ENCODE measurements at places on chromosomes 7 and 10.

DNA sequence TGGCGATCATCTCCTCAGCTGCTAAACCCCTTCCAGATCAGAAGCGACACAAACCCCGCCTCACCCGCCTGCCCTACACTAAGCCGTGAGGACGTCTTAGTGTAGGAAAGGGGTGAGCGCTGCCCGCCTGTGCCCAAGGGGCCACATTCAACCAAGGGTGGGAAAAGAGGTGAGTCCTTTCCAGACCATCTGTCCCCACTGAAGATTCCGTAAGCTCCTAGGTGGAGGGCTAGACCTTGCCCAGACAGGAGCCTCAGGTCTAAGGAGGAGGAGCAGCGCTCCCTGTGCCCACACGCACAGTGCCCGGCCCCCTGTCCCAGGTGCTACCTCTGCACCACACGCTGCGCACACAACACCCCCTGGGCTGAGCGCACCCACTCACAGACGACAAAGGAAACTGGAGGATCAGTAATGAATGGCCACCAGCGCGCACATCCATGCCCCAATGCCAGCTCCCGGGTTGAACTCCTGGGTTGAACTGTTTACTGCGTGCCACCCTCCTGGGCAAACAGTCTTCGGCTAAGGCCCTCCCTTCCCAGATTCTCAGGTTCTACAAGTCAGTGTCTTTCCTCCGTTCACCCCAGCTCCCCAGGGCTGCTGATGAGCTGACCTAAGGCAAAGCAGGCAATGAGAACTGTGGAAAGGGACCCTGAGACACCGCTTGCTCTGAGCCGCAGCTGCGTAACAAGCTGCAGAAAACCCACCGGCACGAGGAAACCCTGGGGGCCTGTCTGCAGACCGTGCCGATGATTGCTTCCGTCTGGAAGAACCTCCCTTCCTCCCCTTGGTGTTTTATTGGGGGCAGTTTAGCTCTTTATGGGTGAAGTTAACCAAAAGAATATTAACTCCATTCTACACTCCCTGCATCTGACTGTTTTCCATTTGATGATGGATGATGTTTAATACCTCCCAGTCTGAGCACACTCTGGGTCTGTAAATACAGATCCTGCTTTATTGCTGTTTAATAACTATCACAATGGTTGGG, 185.9 kb downstream of the MAD1L1 start:
- DNase-seq: peak; percentile 33

DNA sequence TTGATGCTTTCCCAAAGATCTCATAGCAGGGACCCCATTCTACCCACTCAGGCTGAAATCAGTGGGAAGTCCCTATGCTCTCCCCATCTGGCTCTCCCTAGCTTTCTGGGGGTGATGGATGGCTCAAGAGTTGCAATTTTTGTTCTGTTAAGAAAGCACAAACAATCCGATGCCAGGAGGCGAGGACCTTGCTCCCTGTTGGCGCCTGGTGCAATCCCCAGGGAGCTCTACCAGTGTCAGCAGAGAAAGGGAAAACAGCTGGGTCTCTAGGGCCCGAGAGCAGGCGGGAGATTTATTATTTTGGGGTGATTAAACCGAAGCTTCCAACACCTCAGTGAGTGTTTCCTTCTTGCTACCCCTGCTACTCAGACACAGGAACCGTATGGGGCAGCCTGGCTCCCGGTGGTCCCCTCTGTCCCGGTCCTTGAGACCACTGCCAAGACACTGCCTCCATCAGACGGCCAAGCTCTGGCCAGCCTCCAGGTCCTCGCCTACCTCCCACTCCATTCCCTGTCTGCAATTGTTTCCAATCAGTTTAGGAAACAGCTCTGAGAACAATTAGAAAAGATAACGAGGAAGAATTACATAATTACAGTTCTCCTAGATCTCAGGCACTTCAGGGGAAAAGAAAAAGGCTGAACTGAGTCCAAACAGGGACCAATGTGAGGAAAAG, 147.9 kb downstream of the PLXNA4 start:
- no peak for DNase-seq

- DNase-seq: no peak
Measured at GRCh38 chr10:124715439-124715838, 28.7 kb downstream of the FAM53B start.

- no peak for DNase-seq
Measured at GRCh38 chr7:105910172-105910571, 33.8 kb upstream of the ATXN7L1 start.

- DNase-seq: no peak
Measured at GRCh38 chr10:15211464-15211979, 43.0 kb upstream of the NMT2 start.

DNA sequence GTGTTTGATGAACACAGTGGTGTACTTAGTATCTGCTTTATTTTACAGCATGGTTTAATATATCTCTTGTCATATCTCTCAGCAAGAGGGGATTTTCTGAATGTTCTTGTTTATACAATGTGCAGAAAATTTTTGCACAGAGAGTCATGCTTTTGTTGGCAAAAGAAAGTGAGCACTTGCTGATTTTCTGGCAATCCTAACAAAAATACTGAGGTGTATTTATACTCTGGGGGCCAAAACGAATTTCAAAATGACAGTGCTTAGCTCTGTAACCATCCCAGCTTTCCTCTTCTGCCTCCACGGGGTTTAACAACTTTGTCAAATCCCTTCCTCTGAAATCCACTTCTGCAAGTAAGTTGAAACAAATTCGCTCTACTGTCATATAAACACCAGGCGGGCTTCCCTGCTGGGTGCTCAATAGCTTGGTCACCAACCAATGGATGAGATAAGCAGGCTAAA, 169.2 kb downstream of the NOC3L start:
- no peak for DNase-seq

DNA sequence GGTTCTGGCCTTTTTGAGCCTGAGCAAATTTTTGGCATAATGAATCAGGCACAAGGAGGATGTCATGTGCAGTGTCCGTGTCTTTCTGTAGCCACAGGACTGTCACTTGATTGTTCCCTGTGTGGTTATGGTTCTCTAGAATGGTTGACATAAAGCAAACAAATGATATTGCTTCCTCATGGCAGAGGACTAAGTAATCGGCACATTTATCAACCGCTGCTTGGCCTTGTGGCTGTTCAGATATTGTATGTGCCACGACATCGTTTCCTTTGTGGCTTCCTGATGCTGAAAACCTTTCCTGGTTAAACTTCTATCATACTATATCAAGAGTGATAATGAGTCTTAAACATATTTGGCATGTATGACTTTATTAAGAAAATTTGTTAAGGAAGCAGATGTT, 598.8 kb downstream of the SUGCT start:
- no peak for DNase-seq

DNA sequence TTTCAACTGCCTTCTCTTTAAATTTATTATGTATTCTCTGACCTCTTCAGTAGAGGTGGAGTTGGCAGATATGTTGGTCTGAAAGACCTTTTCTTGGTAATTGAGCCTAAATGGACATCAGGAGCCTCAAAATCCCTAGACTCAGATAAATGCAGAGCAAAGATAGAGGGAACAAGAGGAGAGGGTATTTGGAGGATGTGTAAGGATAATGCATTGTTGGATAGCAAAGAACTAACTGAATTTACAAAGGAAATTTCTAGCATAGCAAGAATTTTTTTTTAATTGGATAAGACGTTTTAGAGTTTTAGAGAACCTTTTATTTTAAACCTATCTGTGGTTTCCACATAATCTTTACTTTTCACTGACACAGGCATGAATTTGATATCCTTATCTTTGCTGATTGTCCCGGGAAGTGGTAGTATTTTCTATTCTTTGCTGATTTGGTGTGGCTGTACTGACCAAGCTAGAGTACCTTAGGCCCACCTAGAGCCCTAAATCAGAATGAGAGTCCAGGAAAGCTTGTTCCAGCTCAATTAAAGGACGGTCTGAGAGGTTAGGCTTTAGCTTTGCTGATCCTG, 91.3 kb downstream of the NRF1 start:
- DNase-seq: no peak

GRCh38 chr7:3670898-3671297, 369.8 kb downstream of the SDK1 start:
- DNase-seq: no peak

DNA sequence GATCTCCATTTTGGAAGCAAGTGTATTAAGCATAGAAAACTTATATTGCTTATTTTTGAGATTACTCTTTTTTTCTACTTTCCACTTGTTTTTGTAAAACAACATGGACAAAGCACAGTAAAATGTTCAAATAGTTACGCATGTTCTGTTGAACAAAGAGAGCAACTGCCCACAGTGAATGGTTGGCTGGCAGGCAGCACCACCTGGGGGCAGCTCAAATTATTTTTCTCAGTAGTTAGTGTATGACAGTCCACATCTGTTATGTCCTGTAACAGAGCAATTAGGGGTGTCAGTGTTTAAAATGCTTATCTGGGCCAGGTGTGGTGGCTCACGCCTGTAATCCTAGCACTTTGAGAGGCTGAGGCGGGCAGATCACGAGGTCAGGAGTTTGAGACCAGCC, 46.1 kb upstream of the CACUL1 start:
- no peak for DNase-seq

DNA sequence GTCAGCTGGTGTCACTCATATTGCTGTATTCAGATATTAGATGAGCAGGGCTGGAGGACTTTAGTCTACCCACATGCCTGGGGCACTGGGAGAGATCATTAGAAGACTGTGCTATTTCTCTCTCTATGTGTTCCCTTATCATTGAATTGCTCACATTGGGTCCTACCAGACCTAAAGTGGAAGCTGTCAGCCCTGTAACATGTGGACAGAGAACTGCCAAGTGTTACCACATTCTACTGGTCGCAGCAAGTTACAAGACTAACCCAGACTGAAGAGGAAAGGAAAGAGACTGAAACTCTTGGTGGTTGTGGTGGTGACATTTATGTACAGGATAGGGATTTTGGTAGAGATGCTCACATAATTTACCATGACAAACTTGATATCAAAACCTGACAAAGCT, 627.1 kb upstream of the FZD8 start:
- DNase-seq: no peak

DNA sequence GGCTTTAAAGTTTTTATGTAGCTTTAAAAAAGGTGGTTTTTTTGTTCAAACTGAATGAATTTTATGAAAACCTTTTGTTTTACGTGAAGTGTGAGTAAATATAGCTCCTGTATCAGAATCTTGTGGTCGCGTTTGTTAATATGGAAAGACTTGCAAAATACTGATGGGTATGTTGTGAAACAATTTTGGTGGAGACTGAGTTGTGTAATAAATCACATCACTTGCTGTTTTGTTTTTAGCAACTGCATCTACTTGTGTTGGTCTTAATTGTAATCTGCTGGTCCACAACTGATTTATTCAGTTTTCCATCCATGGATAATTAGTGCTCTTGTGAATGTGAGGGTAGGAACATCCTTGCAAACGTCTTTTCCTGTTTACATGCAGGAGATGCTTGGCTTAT, 10.5 kb downstream of the PLXDC2 start:
- no peak for DNase-seq

GRCh38 chr7:148916186-148916585, 32.1 kb upstream of the EZH2 start:
- DNase-seq: no peak

GRCh38 chr10:66521506-66521905, 404.3 kb upstream of the LRRTM3 start:
- no peak for DNase-seq

- no peak for DNase-seq
Measured at GRCh38 chr10:11295492-11295891, 277.8 kb downstream of the CELF2 start.

- no peak for DNase-seq
Measured at GRCh38 chr10:11586170-11586569, 25.3 kb downstream of the USP6NL start.

DNA sequence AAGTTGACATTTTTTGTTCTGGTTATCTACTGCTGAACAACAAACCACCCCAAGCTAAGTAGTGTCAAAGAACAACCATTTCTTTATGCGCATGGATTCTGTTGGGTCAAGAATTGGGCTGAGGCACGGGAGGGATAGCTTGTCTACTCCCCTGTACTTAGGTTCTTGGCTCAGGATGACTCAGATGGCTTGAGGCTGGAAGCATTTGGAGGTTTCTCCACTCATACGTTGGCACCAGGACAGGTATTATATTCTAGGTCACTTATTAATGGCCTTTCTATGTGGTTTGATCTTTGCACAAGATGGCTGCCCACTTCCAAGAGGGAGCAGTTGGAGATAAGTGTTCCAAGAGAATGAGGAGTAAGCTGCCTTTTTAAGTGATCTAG, 11.8 kb upstream of the TFAM start:
- DNase-seq: no peak

DNA sequence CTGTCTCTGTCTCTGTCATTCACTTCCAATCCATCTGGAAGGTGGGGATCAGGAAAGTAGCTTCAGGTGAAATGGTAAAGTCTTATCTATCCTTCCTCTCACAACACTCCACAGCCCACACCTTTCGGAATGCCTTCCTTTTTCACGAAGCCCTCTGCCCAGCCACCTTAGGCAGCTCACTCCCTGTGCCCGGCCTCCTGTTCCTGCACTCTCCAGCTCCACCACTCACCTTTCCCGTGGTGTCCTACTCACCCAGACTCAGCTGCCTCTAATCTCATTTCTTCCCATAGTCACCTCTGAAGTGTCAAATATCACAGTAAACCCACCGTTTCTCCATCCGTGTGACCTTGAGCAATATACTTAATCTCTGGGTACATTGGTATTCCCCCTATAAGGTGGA, 100.9 kb upstream of the C7orf33 start:
- DNase-seq: no peak

GRCh38 chr7:29413626-29414136, 150.0 kb upstream of the PRR15 start:
- no peak for DNase-seq

- DNase-seq: no peak
Measured at GRCh38 chr7:34155220-34155908, 250.0 kb downstream of the BMPER start.

- no peak for DNase-seq
Measured at GRCh38 chr7:569996-570800, 50.6 kb upstream of the PDGFA start.

DNA sequence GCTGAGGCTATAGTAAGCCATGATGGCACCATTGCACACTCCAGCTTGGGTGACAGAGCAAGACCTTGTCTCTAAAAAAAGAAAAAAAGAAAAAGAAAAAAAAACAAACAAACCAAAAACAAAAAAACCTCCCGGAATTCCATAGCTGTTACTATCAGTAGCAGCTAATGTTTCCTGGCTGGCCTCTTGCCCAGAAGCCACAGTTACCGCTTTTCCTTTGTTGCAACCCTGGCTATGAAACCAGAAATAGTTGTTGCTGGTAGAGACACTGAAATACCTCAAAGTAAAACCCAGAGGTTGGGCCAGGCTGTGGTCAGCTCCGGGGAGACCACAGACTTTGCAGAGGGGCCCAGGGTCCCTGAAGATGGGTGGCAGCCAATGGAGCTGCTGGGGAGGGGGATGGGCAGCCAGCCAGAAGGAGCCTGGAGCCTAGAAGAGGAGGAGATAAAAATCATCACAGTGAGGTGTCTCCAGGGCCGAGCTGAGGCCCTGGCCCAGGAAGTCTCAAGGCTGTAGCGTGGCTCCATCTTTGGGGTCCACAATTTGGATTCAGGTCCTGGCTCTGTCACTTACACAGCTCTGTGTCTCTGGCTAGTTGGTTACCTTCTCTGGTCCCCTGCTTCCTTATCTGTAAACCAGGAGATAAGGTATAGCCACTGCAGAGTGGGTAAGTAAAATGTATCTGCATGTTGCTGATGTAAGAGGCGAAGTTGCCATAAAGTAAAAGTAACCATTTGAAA, 3.4 kb upstream of the CHST12 start:
- DNase-seq: no peak
